ENCODE measurements at places on chromosomes 12 and 14.

DNA sequence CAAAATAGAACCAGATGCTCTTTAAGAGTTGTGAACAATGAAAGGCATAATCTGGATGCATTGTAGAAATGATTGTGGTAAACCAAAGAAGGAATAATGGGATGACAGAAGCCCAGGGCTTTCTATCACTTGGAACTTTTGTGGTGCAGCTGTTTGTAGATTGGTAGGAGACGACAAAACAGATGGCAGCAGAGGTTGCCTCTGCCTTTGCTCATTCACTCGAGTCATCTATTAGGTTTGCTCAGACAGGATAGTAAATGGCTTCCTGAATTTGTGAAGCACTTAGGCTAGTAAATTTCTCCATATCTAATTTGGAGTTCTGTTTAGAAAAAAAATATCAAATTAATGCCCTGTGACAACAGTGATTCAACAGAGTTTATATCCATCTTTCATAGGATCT, 78.4 kb downstream of the FGD4 start:
- no peak for DNase-seq

GRCh38 chr12:122082621-122083356, 4.2 kb downstream of the MLXIP start:
- no peak for DNase-seq

DNA sequence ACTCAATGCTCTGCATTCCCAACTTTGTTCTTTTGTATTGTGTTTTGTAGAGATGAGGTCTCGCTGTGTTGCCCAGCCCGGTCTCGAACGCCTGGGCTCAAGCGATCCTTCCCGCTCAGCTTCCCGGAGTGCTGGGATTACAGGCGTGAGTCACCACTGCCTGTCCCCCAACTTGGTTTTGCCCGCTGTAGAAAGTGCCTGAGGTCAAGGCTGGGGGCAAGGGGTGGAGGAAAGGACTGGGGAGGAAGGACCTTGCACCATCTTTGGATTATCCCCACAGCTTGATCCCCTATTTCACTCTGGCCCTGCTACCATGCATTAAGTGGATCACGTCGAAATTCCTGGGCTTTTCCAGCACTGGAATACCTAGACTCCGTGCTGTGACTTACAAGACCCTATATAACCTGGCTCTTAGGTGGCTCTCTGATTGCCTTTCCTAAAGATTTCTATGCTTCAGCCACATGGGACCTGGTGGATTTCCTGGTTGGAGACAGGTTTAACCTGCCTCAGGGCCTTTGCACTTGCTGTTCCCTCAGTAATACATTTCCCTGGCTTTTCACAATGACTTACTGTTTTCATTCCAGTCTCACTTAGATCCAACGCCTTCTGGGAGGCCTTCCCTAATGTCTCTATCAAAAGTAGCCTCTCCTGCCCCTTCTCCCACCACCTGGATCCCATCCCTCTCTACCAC, 608 bp upstream of the PIANP start:
- DNase-seq, result no peak

DNA sequence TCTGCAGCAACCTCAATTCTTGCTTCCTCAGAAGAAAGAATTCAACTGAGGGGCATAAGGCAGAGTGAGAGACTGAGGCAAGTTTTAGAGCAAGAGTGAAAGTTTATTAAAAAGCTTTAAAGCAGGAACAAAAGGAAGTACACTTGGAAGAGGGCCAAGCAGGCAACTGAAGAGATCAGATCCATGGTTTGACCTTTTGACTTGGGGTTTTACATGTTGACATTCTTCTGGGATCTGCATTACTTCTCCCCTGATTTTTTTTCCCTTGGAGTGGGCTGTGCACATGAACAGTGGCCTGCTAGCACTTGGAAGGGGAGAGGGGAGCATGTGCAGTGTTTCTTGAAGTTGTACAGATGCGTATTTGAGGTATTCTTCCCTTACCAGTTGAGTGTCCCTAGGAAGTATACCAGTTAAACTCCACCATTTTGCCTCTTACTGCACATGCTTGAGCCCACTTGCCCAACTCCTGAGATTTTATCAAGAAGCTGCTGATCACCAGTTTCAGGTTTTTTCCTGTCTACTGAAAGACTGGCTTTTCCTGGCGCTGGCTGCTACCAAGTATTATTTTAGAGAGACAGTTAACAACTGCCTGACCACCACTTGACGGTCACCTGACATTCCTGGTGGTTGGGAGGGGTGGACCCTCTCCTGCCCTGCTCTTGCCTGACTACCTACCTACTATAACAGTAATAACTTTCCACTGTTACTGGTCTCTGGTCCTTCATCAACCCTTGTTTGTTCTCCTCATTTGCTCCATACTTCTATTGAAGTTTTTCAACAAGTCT, 26.0 kb upstream of the TMTC2 start:
- DNase-seq, result no peak

- no peak for DNase-seq
Measured at GRCh38 chr12:49789992-49790391, 38.2 kb downstream of the NCKAP5L start.

DNA sequence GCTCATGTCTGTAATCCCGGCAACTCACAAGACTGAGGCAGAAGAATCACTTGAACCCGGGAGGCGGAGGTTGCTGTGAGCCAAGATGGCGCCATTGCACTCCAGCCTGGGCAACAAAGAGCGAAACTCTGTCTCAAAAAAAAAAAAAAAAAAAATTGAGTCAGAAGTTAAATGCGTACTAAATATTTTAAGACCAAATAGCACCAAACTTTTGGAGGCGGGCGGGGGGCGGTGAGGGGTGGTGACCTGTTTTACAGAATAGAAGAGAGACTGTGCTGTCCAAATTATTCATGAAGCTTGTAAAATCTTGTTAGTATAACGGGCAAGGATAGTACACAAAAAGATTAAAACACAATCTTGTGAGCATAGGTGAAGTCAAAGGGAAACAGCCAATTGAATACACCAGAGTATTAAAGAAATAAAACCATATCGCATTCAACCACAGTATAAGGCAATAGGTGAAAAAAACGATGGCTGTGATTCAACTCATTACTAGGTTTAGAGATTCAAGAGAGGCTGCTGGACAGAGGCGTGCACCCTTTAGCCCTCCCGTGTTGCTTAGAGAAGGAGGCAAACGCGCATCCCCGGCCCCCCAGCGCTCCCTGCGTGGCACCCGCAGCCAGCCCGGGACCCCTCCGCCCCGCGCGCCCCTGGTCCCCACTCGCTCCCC, 571 bp downstream of the ZNF891 start:
- peak; percentile 7 for DNase-seq

DNA sequence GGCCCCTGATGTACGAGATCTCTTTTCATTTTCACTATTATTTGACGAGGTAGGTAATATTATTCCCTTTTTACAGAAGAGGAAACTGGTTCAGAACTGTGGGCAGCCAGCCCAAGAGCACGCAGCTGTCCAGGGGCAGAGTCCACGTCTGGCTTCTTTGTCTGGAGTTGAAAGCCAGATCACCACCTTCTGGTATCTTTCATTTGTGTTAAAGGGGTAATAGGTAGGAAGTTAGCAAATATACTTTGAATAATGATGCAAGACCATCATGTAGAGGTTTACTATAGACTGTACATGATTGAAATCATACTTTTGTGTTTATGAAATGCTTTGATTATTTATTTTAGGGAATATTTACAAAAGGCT, 144.1 kb upstream of the AMIGO2 start:
- no peak for DNase-seq

GRCh38 chr12:54173066-54173726, 15.6 kb downstream of the SMUG1 start:
- DNase-seq, result no peak

GRCh38 chr14:56590535-56590960, 10.9 kb downstream of the TMEM260 start:
- DNase-seq, result no peak

DNA sequence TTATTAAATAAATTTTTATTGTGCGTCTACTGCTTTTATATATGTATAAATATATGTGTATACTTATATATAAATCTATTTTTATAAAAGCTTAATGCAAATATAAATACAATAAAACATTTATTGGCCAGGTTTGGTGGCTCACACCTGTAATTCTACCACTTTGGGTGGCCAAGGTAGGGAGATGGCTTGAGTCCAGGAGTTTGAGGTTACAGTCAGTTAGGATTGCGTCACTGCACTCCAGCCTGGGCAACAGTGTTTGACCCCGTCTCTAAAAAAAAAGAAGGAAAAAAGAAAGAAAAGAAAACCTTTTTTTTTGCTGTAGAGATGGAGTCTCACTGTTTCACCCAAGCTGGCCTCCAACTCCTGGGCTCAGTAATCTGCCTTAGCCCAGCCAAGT, 20.9 kb downstream of the ACTR6 start:
- DNase-seq, result no peak

DNA sequence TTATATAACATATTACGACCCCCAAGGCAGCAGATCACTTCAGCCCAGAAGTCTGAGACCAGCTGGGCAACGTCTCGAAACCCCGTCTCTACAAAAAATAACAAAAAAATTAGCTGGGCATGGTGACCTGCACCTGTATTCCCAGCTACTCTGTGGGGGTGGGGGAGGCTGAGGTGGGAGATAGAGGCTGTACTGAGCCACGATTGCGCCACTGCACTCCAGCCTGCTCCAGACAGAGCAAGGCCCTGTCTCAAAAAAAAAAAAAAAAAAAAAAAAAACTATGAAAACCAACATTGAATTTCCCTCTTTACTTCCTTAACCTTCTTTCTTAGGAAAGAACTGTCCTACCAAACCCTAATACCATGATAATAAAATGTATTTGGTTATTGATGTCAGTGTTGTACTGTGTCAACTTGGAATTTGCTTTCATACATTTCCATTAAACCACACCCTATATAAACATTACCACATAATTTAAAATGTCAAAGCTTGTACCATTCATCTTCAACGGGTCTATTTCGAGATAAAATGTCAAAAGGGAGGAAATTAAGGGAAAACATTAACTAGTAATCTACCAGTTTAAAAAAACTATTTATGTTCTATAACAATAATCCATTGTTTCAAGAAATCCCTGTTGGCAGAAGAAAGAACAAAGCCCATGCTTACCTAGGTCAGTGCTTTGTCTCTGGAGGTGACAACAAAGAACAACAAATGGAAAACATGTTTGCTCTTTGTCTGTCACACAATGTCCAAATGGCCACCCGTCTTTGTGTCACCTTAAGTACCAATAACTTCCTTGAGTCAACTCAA, 17.4 kb downstream of the GALNT4 start:
- DNase-seq, result no peak

- DNase-seq, result no peak
Measured at GRCh38 chr12:58870595-58870994, 49.7 kb downstream of the LRIG3 start.

GRCh38 chr14:36656687-36657398, 4.8 kb upstream of the PAX9 start:
- no peak for DNase-seq

DNA sequence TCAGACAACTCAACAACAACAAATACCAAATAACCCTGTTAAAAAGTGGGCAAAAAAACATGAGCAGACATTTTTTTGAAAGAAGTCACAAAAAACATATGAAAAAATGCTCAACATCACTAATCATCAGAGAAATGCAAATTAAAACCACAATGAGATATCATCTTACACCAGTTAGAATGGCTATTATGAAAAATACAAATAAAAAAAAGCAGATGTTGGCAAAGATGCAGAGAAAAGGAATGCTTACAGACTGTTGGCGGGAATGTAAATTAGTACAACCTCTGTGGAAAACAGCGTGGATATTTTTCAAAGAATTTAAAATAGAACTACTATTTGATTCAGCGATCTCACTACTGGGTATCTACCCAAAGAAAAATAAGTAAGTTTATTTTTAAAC, 114.0 kb downstream of the SLC38A4 start:
- no peak for DNase-seq

- DNase-seq, result no peak
Measured at GRCh38 chr14:93788293-93788542, at the start of gene PRIMA1. PRIMA1 (minus strand) TSS chr14:93788485; CDS start chr14:93787718, 767 bp downstream.

DNA sequence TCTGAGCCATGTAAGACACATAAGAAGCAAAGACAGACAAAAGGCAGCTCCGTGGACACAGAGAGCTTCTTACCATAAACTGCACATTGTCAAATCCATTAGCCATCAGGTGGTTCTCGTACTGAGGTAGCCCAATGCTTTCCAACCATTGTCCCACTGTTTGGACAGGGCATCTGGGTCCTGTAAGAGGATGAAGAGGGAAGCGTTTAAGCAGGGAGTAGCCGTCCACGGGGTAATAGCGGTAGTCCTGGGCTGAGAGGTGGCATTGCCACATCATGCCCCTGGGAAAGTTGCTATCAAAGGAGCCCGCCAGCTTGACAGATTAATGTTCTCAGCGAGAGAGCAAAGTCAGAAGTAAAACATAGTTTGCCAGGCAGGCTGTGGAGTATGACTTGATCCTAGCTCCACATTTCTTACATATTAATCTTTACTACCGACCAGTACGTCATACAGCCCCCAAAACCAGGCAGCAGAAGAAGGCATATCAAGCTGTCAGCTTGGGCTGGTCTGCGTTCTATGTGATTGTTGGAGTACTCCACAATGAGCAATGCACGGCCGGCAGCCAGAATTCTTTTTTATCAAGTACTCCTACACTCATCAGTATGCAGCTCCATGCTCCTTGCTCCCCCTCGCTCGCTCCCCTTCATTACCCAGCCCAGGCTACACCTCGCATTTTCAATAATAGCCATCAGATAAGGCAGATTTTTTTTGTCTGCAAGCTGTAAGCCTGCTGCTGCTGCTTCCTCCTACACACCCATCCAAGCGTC, 493.2 kb upstream of the GARIN6 start:
- no peak for DNase-seq

Data from right renal cortex interstitium (tissue), 3 donors.